T-cell (primary cell): ENCODE measurements at places on chromosomes 5 and 9.

GRCh38 chr5:91386120-91386519 is 3.0 kb upstream of the ARRDC3 start:
- no peak for DNase-seq

DNA sequence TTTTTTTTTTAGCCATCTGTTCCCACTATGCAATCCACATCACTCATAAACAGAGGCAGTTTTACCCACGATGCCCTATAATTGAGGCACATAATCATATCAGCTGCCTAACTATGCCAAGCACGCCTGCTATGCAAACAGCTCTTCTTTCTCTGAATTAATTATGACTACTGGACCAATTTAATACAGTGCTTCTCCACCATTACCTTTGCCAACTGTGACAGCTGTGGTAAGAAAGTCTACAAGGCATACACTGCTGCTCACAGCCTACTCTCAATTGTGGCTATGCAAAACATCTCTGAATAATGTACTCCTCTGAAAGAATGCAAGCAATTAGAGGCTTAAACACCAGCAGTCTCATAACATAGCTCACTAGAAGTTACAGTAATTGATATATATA is 97.1 kb downstream of the DTWD2 start:
- no peak for DNase-seq

DNA sequence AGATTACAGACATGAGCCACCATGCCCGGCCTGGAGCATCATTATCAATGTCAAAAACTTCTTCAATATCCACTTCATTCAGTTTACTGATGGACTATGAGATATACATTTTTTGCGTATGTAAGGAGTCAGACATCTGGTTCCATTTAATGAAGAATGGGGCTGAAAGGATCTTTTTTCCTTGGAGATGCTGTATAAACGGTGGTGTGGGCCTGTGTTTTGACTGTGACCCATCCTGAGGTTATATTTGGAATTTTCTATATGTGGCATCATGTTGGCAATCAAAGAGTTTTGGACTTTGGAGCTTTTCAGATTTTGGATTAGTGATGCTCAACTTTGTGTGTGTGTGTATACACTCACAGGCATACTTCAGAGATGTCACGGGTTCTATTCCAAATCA is 85.7 kb upstream of the FBXL17 start:
- no peak for DNase-seq

DNA sequence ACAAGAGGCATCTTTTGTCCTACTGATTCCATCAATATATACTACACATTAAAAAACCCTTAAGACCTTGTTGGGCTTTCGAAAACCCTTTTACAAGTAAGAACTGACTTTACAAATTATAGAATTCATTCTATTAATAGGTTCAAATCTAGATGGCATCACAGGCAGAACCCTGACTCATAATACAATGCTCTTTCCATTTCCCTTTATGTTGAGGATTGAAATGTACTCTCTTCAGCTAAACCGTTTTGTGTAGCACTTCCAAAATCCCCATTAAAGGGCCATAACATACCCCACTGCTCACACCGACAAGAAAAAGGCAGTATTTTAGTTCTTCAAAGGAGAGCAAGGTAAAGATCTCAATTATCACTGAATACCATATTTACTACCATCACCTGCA is 11.2 kb downstream of the CSNK1A1 start:
- DNase-seq, result no peak

DNA sequence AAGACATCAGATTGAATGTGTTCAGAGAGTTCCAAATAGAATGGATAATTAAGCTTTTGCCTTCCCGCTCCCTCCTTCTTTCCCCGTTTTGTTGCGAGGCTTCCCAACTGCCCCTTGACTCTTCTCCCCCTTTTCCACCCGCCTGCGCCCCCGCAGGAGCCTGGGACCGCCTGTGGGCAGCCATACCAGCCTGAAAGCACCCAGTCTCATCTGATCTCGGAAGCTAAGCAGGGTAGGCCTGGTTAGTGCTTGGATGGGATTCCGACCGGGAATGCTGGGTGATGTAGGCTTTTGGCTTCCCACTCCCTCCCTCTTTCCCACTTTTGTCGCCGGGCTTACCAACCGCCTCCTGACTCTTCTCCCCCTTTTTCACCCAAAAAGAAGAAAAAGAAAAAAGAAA is 6.8 kb upstream of the HSD17B4 start:
- no peak for DNase-seq

- DNase-seq, result no peak
Measured at GRCh38 chr9:134294153-134295071, 31.8 kb upstream of the RXRA start.

DNA sequence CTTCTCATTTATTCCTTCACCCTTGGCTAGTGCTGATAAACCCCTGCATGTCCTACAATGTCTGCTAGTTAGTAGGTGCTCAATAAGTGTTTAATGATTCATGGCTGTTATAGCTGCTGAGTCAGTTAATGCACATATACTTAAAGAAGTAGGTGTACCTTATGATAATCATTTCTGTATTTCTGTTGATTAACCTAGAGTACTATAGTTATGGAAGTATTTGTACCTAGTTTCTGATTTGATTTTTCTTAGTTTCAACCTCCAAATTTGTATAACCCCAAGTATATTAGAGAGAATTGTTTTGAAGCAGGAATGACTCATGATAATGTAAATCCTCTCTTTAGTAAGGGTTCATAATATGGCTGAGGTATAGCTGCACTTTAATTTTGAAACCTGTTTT is 8.9 kb downstream of the SMAD5 start:
- DNase-seq, result no peak

DNA sequence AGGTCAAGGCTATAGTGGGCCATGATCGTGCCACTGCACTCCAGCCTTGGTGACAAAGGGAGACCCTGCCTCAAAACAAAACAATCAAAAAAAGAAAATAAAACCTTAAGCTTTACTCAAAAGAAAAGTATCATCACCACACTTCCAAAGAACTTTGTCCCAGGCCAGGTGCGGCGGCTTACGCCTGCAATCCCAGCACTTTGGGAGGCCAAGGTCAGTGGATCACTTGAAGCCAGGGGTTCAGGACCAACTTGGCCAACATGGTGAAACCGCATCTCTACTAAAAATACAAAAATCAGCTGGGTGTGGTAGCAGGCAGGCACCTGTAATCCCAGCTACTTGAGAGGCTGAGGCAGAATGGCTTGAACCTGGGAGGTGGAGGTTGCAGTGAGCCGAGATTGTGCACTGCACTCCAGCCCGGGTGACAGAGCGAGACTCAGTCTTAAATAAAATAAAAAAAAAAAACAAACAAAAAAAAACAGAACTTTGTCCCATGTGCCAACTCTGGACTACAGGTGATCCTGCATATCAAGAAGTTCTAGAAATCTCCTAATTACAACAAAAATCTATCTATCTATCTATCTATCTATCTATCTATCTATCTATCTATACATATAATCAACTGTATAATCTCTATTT is 19.7 kb downstream of the CLINT1 start:
- DNase-seq, result no peak

DNA sequence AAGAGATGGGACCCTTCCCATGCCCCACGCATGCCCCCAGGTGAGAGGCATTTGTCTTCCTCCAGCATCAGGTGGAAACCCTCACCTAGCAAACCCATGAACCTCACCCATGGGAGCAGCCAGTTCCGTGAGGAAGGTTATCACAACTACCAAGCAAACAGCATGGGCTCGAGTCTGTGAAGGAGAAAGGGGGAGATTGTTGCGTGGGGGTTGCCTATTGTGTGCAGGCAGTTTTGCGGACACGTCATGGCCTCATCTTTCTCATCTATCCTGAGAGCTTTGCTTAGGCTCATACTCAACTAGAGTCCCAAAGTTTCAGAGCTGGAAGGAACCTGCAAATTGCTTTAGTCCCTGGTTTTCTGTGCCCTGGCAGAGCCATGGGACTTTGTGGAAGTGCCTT is 73.6 kb upstream of the TGFBR1 start:
- no peak for DNase-seq

- no peak for DNase-seq
Measured at GRCh38 chr9:94921092-94921471, 194.6 kb downstream of the AOPEP start.

DNA sequence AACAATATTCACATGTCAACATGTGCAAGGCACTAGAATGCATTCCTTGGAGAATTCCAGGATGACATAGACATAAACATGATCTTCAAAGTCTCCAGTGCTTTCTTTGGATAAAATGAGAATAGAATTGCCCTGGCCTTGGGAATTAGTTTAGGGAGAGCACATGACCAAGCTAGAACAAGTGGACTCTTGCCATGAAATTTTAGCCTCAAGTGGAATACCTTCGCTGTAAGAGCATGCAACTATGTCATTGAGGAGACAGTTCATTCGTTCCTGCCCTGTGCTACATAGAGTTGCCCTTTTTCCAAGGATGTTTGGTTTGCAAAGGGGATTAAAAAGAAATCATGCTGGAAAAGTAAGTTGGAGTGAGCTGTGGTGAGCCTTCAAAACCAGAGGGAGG is 42.7 kb downstream of the ZFAND5 start:
- DNase-seq, result no peak

- no peak for DNase-seq
Measured at GRCh38 chr9:111399211-111399739, 69.3 kb upstream of the OR2K2 start.

GRCh38 chr9:138016406-138017187 is 139.0 kb downstream of the CACNA1B start:
- DNase-seq, result no peak

GRCh38 chr5:26237489-26237888 is 800.9 kb downstream of the CDH9 start:
- no peak for DNase-seq

DNA sequence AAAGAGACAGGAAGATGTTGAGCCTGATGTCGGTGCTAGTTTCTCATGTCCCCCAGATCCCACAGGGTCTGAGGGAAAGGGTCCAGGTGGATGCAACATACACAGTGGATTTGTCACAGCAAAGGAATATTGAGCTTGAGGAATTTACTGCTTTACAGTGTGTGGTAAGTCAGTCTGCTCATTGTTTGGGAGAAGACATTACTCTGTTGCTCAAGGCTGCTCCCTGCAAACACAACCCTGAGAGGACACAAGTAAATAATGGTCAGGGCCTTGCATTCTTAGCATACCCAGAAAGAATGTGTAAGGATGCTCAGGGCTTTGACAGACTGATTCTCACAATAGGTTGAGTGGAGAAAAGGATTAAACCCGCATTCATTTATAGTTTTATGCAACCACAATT is 7.3 kb upstream of the MAN2A1 start:
- DNase-seq, result no peak

- no peak for DNase-seq
Measured at GRCh38 chr5:147892696-147893296, 13.5 kb downstream of the C5orf46 start.

DNA sequence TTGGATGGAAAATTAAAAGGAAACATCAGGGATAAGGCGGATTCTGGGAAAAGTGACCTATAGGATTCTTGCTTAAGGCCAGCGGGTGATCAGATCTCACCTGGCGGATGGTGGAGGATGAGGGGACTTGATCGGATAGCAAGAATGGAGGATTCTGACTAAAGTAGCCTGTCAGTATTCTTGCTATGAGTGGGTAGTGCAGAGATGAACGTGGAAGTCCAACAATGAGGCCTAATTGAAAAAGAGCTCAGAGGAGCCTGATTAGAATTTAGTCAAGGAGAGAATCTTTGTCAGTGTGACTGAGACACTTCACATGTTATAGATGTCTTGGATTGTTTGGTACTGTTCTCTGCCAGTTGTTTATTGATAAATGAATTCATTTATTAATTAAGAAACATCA is 24.9 kb downstream of the CAST start:
- DNase-seq, result no peak

DNA sequence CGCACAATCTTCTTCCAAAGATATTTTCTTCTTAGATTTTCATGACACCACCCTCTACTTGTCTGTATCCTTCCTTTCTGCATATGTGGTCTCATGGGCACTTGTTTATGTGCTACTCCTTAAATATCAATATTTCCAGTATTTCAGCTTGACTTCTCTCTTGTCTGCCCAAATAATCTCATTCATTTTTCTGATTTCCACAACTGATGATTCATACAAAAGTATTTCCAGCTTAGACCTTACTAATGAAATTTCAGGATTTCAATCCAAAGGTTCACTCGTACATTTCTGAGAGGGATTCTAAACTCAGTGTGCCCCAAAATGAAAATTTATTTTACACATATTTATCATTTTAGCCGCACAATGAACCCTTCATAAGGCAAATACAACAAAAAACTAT is 928.9 kb upstream of the C9orf72 start:
- no peak for DNase-seq

GRCh38 chr9:27990524-27990923 is 417.2 kb upstream of the C9orf72 start:
- no peak for DNase-seq

GRCh38 chr5:179235416-179236400 is 109.6 kb downstream of the ADAMTS2 start:
- no peak for DNase-seq

DNA sequence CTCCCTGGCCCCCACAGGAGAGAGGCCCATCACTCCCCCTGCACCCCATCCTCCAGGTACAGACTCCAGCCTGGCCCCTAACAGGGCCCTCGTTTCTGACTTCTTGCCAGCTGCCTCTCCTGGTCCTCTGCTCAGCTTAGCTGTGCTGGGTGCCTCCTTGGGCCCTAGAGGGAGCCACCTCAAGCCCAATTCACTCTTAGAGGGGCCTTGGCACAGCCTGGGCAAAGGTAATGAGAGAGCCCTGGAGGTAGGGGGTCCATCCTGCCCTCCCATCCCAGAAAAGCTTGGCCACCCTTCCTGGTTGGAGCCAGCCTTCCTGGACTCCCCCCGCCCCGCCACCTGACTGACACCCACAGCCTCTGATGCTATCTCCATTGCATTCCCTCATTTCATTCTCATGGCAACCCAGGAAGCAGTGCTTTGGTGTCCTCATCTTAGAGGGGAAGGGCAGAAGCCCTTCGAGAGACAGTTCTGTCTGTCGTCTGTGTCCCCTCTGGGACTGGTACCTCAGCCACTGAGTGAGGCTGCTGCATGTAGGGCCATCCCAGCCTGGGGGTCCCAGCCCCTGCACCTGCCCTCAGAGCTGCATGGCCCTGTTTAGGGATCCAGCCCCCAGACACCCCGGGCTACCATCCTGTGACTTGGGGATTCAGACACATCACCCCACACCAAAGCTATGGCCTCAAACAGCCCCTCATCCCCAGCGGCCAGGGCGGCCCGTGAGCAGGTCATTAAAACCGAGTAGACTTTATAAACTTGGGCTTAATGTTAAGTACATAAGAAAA is 95.5 kb downstream of the BARX1 start:
- DNase-seq, result no peak

GRCh38 chr9:98917746-98918487 is 25.8 kb upstream of the COL15A1 start:
- DNase-seq, result no peak

DNA sequence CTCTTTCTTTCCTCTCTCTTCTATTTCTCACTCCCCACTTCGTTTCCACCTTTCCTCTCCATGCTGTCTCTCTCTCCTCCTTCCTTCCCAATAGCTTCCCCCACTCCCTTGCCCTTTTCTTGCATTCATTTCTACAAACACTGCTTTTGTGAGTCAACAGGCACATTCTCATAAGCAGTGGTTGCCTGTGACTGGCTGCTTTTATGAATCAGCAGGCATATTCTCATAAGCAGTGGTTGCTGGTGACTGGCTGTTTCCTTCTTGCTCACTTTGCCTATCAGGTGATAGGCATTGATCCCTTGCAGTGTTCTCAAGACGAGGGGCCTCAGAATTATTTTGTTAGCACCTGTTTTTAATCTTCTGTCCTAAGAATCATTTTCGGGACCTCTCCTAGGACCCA is 116.1 kb upstream of the ACTBL2 start:
- no peak for DNase-seq

GRCh38 chr9:89606624-89607311 is 2.0 kb downstream of the GADD45G start:
- peak; percentile 33 for DNase-seq
